Mesenchymal stem cell (in vitro differentiated cells and primary cell): ENCODE measurements at places on chromosomes 16 and 17.

DNA sequence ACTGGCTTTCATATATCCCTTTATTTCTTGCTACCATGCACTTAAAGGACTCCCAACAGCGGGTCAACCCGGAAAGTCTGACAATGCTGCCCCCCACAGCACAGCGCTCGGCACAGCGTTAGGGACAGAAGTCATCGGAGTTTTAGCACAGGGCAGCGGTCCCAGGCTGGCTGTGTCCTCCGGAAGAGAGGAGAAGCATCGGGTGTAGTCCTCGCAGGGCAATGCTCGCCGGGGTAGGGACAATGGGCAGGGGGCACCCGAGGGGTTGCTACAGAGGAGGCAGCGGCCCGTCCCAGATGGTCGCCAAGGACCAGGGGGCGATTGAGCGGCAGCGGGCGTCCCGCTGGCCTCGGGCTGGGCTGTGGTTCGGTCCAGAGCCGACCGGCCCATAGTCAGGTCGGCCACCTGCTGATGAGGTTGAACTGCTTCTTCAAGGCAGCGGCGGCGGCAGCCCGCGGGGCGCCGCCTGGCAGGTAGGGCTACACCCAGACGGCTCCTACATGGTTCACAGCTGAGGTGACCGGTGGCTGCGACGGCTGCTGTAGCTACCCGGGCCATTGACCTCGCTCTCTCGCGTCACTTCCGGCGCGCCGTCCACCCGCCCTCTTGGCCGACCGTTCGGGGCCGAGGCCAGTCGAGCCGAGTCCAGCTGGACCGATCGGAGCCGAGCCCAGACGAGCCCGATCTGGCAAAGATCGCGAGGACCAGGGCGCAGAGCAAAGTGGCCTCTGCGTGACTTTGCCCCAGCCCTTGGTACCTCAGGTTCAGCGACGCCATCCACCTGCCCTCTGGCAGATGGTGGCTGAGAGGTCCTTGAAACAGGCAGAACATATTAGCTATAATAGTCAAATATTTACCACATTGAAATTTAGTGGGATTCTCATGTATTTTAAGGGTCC is 4.7 kb upstream of the LCMT1 start:
- DNase-seq: peak; percentile 89

- peak; percentile 64 for DNase-seq
These were observed 26.2 kb downstream of the ENDOV start for GRCh38 chr17:80441133-80441578.

DNA sequence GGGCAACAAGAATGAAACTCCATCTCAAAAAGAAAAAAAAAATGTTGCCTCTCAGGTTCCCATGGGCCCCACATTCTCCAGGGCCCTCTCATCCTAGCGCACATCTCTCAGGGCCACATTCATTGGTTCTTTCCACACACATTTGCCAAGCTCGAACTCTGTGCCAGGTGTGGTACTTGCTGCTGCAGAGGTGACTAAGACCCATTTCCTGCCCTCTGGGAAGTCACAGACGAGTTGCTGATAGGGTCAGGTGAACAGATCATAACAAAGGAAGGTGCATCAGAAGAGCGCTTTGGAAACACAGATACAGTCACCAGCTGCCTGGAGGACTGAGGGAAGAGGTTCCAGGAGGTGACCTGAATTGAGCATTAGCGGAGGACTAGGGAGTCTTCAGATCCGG is 1.0 kb downstream of the GSDMA start:
- DNase-seq: no peak

- peak; percentile 79 for DNase-seq
These were observed 213.9 kb downstream of the MRTFB start for GRCh38 chr16:14284930-14285512.

- peak; percentile 42 for DNase-seq
These were observed 100.6 kb downstream of the ZNF423 start for GRCh38 chr16:49755313-49755620.

DNA sequence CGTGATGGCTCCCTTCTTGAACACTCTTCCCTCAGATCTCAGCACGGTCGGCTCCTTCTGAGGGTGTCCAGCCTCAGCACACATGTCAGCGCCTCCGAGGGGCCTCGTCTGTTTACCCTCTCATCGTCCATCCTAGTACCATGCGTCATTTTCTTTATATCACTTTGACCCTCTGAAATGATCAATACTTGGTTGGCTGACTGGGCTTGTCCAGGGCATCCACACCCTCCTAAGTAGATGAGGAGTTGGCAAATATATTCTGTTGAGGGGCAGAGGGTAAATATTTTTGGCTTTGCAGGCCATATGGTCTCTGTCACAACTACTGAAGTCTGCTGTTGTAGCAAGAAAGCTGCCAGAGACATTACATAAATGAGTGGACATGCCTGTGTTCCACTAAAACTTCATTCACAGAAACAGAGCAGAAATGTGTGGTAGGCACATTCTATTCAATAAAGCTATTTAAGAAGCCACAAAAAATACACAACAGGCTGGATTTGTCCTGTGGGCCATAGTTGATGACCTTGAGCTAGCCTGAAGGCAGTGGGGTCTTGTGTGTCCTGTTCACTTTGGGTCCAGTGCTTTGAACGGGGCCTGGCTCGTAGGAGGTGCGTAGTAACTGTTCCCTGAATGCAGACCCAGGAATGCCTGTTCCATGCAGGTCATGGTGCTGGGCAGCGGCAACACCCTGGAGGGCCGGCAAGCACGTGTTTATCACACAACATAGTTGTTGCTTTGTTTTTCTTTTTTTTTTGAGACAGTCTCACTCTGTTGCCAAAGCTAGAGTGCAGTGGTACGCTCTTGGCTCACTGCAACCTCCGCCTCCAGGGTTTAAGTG is 185.8 kb downstream of the SNX29 start:
- peak; percentile 78 for DNase-seq

GRCh38 chr16:4263504-4264436 is 9.1 kb downstream of the TFAP4 start:
- peak; percentile 94 for DNase-seq

DNA sequence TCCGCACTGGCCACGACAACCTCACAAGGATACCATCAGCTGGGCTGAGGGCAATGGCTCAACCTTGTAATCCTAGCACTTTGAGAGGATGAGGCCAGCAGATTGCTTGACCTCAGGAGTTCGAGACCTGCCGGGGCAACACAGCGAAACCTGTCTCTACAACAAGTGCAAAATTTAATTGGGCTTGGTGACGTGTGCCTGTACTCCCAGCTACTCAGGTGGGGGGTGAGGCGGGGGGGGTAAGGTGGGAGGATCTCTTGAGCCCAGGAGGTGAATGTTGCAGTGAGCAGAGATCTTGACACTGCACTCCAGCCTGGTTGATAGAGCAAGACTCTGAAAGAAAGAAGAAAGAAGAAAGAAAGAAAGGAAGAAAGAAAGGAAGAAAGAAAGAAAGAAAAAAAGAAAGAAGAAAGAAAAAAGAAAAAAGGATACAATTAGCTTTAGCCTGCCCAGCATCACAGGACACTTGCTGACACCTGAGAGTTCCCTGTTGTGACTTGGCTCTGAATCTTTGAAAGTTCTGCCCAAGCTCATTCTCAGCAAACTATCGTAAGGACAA is 5.2 kb upstream of the MT1E start:
- DNase-seq: no peak

DNA sequence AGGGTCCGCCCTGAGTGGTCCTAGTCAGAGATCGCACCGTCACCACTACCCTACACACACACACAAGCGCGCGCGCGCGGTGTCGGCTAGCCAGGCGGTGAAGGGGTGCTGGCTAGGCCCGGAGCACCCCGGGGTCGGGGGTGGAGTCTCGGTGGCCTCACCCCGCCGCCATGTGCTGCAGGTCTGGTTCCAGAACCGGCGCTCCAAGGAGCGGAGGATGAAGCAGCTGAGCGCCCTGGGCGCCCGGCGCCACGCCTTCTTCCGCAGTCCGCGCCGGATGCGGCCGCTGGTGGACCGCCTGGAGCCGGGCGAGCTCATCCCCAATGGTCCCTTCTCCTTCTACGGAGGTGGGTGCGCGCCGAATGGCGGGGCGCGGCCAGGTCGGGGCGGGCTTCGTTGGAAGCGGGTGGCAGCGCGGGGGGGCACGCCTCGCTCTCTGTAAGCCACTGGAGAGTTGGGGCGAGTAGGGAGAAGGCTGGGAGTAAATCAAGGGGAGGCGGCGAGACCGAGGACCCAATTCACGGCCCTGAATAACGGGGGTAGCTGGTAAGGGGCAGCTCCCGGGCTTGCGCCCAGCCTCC is 4.8 kb downstream of the LHX1 start:
- no peak for DNase-seq

GRCh38 chr16:14292051-14292825 is 221.1 kb downstream of the MRTFB start:
- DNase-seq: no peak

GRCh38 chr16:6861135-6861814 is 471.4 kb upstream of the RBFOX1 start:
- no peak for DNase-seq

DNA sequence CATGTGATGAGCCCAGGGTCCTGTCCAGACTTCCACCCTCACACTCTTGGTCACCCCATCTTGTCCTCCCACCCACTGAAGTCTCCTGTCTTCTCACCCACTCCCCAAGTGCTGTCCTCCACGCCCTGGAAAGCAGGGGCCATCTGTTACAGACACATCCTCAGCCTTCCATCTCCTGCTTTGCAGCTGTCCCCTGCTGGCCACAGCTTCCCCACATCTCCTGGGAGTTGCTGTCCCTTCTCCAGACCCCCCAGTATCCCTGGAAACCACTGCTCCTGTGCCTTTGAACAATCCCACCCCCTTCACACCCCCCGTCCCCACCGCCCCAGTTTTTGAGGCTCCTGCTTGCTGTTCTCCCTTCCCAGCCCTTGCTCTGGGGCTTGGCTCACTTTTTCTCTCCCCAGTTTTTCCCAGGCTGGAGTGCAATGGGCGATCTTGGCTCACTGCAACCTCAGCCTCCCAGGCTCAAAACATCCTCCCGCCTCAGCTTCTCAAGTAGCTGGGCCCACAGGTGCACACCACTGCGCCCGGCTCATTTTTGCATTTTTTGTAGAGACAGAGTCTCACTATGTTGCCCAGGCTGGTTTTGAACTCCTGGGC is 30.4 kb upstream of the ZFP90 start:
- DNase-seq: no peak

- no peak for DNase-seq
These were observed 20.2 kb downstream of the ZNF267 start for GRCh38 chr16:31893824-31894223.

DNA sequence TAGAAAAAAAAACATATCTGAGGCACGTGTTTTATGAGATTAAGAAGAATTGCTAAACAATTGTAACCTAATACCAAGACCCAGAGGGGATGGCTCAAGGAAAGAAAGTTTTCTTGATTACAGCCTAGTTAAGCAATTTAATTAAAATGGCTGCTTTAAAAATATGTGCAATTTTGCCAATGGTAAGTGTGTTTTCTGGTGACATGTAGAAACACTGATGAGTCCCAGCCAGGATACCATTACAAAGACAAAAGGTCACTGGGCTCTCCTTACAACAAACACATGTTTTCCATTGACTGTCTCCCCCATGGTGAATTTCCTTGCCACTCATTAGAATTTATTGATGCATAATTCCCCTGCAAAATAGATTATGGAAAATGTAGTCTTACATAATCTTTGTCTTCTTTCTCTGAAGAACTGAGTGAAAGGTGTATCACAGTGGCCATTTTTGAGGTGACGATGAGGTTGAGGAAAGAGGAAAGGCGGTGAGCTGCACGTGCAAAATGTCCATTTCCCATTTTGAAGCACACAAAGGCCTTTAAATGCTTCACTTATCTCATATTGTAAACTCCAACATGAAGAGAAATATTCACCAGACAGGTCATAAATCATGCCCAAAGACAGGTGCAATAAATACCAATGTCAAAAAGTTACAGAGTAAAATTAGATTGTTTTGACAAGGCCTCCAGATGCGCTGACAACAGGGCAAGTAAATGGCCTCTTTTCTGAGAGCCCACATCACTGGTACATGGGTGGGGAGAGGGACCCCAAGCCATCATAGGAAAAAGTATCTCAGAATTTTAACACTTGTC is 696.9 kb downstream of the KCNJ2 start:
- no peak for DNase-seq

DNA sequence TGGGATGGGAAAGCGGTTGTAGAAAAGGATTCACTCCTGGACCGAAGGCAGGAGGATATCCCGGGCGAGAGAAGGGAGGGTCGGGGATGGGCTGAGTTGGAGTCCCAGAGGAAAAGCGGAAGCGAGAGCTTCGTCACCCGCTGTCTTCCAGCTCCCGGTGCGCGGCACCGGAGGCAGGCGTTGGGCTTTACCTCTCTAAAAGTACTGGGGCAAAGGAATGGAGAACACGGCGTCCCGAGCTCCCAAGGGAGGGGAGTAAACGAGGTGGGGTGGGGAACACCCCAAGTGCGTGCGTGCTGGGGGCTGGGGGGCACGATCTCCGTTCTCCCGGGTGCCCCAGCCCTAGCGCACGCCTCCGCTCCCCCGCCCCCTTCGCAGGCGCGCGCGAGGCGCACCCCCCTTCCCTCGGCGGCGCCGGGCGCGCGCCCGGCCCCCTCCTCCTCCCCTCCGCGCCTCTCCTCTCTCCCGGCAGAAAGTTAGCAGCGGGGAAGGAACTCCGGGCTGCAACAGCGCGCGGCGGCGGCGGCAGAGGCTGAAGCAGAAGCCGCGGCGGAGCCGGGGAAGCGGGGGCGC is at the start of gene HS3ST4:
Gene HS3ST4 (plus strand): TSS at position 441 of the 573 bp plus-strand sequence.
- DNase-seq: no peak

DNA sequence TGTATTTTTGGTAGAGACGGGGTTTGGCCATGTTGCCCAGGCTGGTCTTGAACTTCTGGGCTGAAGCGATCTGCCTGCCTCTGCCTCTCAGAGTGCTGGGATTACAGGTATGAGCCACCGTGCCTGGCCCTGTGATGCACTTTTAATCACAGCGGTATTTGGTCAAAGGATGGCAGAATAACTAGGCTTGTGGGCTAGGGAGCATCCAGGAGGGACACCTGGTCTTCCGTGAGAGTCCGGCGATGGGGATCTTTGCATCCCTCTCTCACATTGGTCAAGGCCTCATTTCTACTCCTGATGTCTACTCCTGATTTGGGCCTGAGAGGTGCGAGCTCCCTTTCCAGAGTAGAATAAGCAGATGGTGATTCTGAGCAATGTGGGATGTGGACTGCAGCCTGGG is 257.9 kb upstream of the CACNG5 start:
- DNase-seq: no peak

DNA sequence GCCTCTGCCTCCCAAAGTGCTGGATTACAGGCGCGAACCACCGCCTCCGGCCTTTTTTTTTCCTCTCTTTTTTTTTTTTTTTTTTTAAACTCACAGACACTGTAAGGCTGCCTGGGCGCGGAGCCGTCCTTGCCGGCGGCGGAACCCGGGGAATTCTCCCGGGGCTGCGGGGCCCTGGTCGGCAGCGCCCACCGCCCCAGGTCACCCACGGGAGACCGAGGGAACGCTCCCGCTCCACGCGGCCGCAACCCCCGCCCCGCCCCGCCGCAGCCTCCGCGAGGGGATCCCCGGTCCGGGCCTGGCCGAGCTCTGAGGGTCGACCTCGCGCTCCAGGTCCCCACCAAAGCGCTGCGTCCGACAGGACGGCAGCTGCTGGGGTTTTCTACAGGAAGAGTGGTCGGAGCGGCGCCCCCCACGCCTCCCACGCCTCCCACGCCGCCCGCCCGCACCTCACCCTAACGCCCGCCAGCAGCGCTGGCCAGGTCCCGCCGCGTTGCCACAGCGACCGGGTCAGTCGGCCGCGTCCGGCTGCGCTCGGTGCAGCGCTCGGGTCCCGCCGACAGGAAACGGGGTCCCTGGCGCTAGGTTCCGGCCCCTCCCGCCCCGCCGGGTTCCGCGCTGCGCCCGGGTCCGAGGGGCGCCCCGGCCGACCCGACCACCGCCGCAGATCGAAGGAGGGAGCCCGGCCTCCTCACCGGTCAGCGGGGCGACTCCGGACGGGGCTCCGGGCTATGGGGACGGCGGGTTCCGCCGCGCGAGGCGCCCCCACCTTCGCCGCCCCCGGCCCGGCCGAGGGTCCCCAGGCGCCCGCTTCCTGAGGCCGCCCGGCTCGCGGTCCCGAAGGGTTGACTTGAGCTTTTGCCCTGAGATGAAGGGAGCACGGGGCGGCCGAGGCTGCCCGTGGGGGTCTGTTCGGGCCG is at the start of gene CCDC57:
Gene CCDC57 (minus strand): TSS at position 512 of the 920 bp plus-strand sequence. CDS start 10,898 bp downstream, outside the sequence.
- DNase-seq: peak; percentile 83
